ENCODE measurements at places on chromosomes 1 and 21.

- no peak for DNase-seq
These were observed 573 bp downstream of the KLHL21 start for GRCh38 chr1:6601923-6602668.

DNA sequence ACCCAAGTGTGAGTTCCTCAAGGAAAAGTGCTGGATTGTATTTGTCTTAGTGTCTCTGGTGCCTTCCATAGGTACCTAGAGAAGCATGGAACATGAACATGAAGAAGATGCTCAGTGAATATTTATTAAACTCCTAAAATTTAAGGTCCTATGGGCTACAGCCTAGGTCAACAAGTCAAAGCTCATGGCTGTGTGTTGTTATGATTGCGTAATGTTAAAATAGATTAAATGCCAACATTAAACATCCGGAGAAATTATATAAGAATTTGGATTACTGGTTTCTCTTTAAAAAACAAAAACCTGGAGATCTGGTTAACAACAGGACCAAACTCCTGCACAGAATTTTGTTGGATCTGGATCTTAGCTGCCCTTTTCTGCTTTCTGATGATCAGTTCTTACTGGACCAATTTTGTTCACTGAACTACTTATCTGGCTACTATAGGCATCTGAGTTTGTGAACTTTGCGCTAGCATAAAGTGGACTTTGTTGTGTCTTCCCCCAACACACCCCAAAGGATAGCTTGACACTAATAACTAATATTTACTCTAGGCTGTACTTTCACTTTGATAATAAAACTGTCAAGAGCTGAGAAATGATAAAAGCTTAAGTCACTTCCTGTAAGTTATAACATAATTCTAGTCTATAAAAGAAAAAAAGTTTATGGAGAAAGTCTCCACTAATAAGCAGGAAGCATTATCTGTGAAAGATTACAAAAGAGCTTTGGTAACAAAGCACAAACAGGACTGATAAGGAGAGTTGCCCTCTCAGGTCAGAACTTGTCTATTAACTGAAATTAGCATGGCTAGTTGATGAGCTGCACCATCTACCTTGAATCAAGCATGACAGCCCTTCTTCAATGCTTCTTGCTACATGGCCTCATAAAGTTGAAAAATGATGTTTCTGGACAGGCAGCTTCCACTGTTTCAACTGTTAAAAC, 20.7 kb downstream of the F5 start:
- no peak for DNase-seq

DNA sequence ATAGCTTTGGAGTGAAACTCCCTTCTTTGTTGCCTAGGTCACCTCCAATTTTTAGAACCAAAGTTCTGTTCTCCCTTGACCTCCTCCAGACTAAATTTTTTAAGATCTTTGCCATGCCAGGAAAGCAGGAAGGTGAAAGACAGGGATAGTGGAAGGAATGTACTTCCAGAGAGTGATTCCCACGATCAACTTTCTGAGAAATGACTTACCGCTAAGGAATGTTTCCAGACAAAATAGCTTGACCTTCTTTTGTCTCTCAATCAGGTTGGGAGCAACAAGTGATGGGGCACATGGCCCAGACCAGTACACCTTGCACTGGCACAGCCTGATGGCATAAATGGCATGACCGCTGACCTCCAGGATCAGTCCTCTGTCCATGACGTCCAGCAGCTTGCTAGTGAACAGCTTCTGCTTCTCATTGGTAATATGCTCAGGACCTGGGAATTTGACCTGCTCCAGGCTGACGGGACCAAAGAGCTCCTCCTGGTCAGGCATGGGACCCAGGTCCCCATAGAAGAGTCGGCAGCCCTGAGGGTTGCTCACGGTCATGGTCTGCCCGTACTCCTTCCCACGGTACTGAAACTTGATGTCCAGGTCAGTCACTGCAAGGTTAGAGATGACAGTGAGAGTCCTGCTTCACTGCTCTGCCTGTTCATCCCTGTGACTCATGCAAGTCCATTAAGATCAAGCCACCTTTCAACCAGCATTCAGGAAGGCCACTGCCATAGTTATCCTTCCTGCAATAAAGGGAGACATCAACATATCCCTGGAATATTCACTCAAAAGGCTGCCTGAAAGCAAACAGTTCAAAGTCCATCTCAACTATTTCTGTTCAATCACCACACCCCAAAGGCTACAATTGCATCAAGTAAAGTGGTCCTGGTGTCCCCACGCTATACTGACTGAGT, 6.2 kb upstream of the C1orf74 start:
- no peak for DNase-seq

DNA sequence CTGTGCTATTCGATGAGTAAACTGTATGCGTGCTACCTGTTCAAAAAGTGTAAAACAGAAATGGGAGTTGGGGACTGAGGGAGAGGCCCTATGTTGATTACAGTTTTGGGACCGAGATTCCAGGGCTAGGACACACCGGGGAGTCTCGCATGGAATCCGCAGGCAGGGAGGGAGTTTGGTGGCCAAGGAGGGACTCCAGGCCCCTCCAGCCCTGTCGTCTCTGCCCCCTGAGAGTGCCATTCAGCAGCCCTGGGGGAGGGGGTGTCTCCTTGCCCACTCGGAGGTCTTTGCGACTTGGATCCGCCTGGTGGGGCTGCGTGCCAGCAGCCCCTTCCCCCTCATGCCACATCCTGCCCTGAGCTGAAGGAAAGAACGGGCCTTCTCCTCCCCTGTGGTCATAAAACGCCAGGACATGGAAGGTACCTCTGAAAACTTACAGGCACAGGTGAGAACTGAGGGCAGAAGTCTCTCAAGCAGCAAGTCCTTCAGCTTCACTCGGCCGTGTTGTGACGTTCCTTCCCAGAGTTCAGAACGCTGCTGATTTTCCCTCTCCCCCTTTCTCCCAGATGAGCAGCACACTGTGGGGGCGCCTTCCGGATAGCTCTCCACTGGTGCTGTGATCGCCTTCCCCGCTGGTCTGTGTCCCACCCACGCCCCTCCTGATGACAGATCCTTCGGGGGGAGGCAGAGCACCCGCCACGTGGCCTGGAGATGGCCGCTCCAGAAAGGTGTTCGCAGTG, 141.4 kb downstream of the PEX14 start:
- DNase-seq = no peak

DNA sequence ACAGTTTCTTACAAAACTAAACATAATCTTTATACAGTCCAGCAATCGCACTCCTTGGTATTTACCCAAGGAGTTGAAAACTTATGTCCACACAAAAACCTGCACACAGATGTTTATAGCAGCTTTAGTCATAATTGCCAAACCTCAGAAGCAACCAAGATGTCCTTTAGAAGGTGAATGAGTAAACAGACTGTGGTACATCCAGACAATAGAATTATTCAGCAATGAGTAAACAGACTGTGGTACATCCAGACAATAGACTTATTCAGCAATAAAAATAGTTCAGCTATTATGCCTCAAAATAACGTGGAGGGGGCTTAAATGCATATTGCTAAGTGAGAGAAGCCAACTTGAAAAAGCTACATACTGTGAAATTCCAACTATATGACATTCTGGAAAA, 87.0 kb upstream of the GALNT2 start:
- DNase-seq = no peak

DNA sequence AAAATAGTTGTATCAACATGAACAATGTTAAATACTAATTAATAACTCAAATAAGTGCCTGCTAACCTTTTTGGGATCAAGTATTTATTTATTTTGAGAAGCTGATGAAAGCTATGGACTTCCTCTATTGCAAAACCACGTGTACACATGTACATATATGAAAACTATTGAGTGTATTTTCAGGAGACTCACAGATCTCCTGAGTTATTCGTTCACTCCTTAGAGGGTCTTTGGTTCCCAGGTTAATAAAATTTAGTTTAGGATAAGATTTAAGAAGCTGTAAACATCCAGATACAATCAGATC, 130.5 kb downstream of the DISC1 start:
- no peak for DNase-seq

Measured in Right ventricle myocardium inferior (tissue), 1 donor.